ENCODE measurements at places on chromosomes 6 and 20. TPM values are rescaled to one million over a fixed set of nuclear protein-coding genes. Genes with fewer than 3 reads are reported as not detected.

ECT2L gene
- polyA plus RNA-seq, result not detected

GRCh38 chr20:1378735-1379125 is 14.1 kb downstream of the FKBP1A start:
- DNase-seq, result no peak

- DNase-seq, result no peak
These were observed 93.2 kb downstream of the MYO6 start for GRCh38 chr6:75842191-75842590.

DNA sequence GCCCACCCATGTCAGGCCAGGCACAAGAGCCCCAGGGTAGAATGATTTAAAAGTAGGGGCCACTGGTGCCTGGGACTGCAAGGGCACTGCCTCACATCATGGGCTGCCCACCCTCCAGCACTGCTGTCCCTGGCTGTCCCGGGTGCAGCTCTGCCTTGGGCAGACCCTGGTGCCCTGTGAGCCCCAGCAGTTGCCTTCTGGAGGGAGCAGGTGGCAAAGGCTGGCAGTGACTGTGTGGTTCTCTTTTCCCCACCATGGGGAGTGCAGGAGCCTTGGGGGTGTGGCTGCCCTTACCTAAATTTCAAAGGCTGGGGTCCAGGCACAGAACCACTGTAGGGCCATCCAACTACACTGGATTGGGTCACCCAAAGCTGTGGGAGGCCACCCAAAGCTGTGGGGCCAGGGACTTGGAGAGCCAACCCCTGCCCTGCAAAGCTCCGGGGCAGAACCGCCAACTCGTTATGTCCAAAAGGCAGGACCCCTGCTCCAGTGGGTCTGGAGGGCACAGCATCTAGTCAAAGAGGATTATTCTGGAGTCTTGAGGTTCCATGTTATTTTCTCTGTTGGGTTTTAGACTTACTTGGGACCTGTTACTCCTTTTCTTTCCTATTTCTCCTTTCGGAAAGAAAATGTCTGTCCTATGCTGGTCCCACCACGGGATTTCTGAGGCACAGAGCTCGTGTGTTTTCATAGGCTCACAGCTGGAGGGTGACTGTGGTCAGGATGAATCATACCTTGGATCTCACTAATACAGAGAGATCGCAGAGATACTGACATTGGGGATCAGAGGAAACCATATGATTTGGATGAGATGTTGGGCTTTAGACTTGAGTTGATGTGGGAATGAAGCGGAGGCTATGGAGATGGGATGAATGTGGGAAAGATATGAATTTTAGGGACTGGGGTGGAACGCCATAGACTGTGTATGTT is 65.3 kb downstream of the RAMACL start:
- DNase-seq, result no peak

DNA sequence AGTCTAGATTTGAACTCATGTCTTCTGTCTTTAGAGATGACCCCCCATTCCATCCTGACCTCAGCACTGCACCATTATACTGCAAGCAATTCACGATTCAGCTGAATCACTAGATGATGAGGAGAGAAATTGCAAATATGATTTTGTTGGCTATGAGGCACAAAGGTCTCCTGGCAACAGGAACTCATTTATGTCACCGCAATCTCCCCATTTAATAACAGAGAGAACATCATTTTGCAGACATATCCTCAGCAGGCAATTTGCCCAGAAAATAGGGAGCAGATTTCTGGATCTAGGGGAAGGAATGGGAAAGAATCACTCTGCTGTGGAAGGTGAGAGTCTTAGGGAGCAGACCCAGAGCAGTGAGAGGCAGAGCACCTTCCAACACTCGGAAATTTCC is 303.0 kb downstream of the PAX1 start:
- no peak for DNase-seq

DNA sequence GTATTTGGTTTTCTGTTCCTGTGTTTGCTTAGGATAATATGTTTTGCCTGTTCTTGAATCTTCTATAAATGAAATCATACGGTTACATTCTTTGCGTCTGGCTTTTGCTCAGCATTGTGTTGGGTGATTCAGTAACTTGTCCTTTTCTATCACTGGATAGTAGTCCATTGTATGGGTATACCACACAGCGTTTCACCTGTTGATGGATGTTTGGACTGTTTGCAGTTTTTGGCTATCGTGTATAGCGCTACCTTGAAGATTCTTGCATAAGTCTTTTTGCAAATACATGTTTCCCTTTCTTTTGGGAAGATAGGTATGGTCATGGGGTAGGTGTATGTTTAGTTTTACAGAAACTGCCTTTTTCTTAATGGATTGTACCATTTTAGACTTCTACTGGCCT is 9.5 kb downstream of the MYBL2 start:
- DNase-seq, result no peak

DNA sequence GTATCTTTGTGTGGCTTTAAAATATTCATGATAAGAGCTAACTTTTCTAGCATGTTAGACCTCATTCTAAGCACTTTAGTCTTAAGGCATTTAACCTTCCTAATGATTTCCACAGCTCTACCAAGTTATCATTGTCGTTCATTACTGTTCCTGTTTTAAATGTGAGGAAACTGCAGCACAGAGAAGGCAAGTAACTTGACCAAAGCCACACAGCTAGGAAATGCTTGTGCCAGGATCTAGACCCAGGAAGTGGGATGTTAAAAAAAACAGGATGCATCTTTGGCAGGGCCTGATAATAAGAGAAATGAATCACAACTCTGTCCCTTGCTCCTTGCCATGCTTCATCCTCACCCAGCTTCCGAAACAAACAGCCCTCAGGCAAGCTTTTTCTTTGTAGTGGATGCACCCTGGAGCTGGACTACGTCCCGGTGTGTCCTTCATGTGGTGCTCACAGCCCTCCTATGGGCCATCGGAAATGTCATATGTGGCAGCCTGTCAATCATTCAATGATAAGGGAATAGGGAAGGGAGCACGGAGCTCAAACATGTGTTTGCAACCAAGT is 196.9 kb upstream of the RREB1 start:
- DNase-seq, result no peak

GPX5 gene
- not detected for polyA plus RNA-seq

GRCh38 chr20:29443819-29444218 is 1813.6 kb upstream of the DEFB115 start:
- no peak for DNase-seq

MYL9 gene
- 0.20 TPM for polyA plus RNA-seq

DNA sequence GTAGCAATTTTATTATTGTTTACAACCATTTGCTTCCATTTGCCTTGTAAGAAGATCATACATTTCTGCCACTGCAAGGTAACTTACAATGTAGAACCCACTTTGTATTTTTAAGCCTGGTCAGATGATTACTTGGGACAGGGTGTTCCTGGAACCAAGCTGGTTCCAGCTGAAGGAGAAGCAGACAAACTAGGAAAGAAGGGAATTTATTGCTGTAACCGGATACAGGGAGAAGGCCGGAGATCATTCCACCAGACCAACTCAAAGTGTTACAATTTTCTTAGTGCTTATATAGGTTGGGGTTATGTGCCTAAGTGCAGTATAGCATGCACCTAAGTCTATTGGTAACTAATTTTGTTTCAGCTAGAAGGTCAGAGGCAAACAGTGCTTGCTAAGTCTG is 104.4 kb downstream of the MANEA start:
- no peak for DNase-seq

- DNase-seq, result no peak
These were observed 12.2 kb downstream of the RRP36 start for GRCh38 chr6:43033496-43034189.

NDRG3 gene
- polyA plus RNA-seq, result 23.2 TPM

GRCh38 chr6:127177923-127178231 is 59.4 kb downstream of the RSPO3 start:
- DNase-seq, result no peak

DNA sequence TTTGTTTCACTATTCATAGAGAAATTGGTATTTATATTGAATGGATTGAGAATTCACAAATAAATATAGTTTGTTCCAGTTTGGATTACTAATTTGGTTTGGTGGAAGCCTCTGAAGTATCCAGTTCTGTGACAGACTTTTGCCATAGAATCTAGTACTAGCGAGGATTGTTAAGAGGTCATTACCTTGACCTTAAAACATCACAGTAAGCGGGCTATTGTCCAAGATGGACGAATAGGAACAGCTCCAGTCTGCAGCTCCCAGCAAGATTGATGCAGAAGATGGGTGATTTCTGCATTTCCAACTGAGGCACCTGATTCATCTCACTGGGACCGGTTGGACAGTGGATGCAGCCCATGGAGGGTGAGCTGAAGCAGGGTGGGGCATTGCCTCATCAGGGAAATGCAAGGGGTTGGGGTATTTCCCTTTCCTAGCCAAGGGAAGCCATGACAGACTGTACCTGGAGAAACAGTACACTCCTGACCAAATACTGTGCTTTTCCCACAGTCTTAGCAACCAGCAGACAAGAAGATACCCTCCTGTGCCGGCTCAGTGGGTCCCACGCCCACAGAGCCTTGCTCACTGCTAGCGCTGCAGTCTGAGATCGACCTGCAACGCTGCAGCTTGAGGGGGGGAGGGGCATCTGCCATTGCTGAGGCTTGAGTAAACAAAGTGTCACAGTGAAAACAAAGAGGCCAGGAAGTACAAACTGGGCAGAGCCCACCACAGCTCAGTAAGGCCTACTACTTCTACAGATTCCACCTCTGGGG is 66.4 kb upstream of the NEDD9 start:
- no peak for DNase-seq

DNA sequence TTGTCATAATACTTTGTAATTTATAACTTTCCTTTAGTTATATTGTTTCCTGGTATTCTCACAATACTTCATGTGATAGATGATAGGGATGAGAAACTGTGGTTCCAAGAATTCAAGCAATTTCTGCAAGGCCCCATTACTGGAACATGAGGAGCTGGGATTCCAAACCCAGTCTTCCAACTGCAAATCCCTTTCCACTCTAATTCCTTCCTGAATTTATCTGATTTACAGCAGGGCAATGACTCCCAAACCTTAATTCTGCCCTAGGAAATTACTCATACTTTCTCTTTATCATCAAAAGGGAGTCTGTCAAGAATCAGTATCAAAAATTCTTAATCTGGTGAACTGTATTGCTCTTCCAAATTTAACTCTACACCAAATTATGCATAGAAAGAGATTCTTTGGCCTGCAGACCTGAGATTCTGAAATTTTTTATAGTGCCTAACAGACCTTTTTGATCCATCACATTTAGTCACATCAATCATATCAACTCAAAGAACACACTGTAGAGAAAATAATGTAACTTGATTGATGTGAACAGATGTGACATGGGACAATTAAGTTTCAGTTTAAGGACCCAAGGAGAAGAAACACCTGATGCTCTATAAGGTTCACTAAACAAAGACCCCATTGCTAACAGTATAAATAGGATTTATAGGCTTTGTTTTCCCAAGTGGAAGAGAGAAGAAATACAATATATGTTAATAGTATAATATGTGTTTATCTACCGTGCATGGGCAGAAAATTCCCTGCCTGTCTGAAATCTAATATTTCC is 41.5 kb upstream of the GJA1 start:
- no peak for DNase-seq

DNA sequence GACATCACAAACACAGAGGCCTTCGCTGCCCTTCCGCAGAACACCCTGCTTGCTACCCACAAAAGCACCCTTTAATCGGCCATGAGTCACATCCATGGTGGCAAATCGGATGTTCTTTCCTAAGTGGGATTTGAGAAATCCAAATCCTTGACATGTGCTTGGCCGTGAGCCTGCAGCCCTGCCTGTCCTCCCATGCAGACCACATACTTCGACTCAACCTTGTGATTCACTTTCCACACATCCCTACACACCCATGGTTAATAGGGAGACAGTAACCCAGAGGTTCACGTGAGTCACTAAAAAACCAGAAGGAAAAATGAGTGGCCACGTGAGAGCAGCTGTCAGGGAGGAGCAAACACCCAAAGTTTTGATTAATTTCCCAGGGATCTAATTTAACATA is 19.4 kb downstream of the RAMACL start:
- DNase-seq, result no peak

DNA sequence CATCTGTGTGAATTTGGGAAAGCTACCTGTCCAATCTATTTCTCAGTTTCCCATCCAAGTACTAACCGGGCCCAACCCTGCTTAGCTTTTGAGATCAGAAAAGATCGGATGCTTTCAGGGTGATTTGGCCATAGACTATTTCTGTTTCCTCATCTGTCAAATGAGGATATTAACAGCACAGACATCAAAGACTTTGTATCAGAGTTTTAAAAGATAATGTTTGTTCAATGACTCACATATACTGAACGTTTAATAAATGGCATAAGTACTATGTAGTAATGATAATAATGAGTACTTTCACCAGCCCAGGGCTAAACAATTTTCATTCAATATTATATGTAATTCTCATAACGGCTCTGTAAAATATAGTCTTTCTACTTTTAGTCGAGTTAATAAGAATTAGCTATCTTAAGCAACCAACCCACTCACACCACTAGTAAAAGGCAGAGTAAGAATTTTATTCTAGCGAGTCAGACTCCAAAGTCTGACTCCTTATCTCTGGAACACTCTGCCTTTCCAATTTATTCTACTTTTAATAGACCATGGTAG is 216.5 kb downstream of the ARHGAP18 start:
- no peak for DNase-seq
